ENCODE measurements at places on chromosomes 2 and 18. TPM values are rescaled to one million over a fixed set of nuclear protein-coding genes. Genes with fewer than 3 reads are reported as not detected.

GRCh38 chr2:68417926-68418325 lies 49.2 kb downstream of the FBXO48 start:
- H3K36me3 ChIP-seq = no peaks in the 10 kb centered on the region
- no peaks in the 10 kb centered on the region for H3K27me3 ChIP-seq
- H3K4me3 ChIP-seq = no peak overlapping the region
- no peak overlapping the region for H3K27ac ChIP-seq

DNA sequence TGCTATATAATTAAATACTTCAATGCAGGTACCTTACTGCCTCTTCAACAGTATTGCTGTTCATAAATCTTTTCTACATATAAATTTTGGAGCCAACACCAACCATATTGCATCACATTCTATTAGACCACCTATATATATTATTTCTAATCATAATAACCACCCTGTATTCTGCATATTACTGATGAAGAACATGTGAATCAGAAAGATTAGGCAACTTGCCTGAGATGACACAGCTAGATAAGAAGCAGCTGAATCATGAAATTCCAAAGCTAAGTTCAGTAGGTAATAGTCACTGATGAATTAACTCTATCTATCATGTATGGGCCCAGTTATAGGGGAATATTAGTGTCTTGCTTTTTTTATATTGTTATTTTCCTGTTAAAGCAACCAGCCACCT lies 161.8 kb downstream of the AGPS start:
- DNase-seq = no peak
- no peak overlapping the region for H3K4me3 ChIP-seq
- H3K27me3 ChIP-seq = no peaks in the 10 kb centered on the region

The LCT gene
- total RNA-seq = 0.29 TPM

The CAPG gene
- total RNA-seq = 19.3 TPM

GRCh38 chr18:43744960-43745745 lies 467.9 kb upstream of the SYT4 start:
- no peaks in the 10 kb centered on the region for H3K4me1 ChIP-seq
- no peak overlapping the region for H3K27ac ChIP-seq
- no peaks in the 10 kb centered on the region for H3K27me3 ChIP-seq
- no peak for DNase-seq
- no peaks in the 10 kb centered on the region for H3K36me3 ChIP-seq
- no peak overlapping the region for H3K4me3 ChIP-seq

DNA sequence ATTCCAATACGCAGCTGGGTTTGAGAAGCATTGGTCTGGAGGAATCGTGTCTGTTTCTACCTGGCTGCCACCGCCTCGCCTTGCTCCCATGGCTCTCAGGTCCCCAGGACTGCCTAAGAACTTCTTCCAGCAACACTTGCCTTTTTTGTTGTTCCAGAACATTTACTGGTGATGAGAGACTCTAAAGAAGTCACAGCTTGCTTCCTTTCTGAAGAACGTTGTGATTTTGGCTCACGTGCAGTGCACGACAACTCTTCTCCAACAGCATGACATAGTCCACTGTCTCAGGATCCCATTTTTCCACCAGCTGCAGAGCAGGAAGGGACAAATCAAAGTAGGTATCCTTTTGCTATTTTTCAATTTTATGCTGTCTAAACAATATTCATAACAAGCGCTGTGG lies 940.9 kb downstream of the SLC4A3 start:
- H3K4me1 ChIP-seq = no peaks in the 10 kb centered on the region
- H3K36me3 ChIP-seq = no peaks in the 10 kb centered on the region
- no peak overlapping the region for H3K4me3 ChIP-seq
- H3K27ac ChIP-seq = no peak overlapping the region
- DNase-seq = no peak
- H3K27me3 ChIP-seq = no peaks in the 10 kb centered on the region

The RHOB gene
- total RNA-seq = 14.2 TPM

- H3K27me3 ChIP-seq = peaks cover 3% of the 10 kb centered on the region
- H3K4me3 ChIP-seq = no peak overlapping the region
- no peaks in the 10 kb centered on the region for H3K36me3 ChIP-seq
- H3K27ac ChIP-seq = no peak overlapping the region
- DNase-seq = no peak
- no peaks in the 10 kb centered on the region for H3K4me1 ChIP-seq
Measured at GRCh38 chr2:152343426-152343825, 8.5 kb downstream of the FMNL2 start.

- H3K4me3 ChIP-seq = no peak overlapping the region
- no peaks in the 10 kb centered on the region for H3K4me1 ChIP-seq
- peaks cover 24% of the 10 kb centered on the region for H3K27me3 ChIP-seq
- no peak for DNase-seq
Measured at GRCh38 chr2:158202161-158202815, 100.6 kb downstream of the UPP2 start.

DNA sequence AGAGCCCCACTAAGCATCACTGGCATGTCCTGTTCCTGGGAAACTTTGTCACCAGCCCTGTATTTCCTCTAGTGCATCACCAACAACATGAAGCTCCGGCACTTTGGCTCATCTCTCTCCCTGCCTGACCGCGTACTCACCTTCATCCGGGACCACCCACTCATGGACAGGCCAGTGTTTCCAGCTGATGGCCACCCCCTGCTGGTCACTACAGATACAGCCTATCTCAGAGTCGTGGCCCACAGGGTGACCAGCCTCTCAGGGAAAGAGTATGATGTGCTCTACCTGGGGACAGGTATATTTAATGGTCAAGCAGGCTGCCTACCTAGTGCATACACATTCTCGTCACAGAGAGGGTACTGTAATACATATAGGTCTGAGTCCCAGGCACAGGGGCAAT lies 21.0 kb downstream of the SEMA4F start:
- no peaks in the 10 kb centered on the region for H3K4me1 ChIP-seq
- no peak overlapping the region for H3K4me3 ChIP-seq
- no peak overlapping the region for H3K27ac ChIP-seq
- H3K36me3 ChIP-seq = no peaks in the 10 kb centered on the region
- DNase-seq = no peak
- no peaks in the 10 kb centered on the region for H3K27me3 ChIP-seq

The RAX gene
- not detected for total RNA-seq

- DNase-seq = no peak
- no peak overlapping the region for H3K27ac ChIP-seq
- peaks cover 3% of the 10 kb centered on the region for H3K4me1 ChIP-seq
- H3K27me3 ChIP-seq = no peaks in the 10 kb centered on the region
- no peak overlapping the region for H3K4me3 ChIP-seq
Measured at GRCh38 chr2:215901796-215902195, 111.6 kb downstream of the MREG start.

The CBLN2 gene
- total RNA-seq = not detected

The SERPINB2 gene
- not detected for total RNA-seq

DNA sequence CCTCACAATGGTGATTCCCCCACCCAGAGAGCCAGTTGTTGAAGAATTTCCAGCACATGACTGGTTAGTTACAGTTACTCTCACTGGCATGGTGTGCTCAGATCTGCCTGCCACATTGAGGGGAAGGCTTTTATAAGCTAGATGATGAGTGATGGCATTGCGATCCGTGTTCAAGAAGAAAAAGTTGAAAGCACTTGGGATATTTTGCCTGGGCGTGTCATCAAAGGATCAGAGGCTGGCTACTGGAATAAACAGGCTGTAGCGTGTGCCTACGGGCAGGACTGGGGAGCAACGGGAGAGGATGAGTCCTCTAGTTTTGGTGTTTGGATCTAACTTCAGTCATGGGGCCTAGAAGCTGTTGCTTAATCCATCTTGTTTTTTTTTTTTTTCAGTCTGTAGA lies 175.0 kb downstream of the SETBP1 start:
- H3K36me3 ChIP-seq = no peaks in the 10 kb centered on the region
- DNase-seq = no peak
- H3K4me1 ChIP-seq = peaks cover 7% of the 10 kb centered on the region
- H3K27me3 ChIP-seq = peaks cover 7% of the 10 kb centered on the region
- no peak overlapping the region for H3K27ac ChIP-seq

The PLGLB2 gene
- total RNA-seq = 0.32 TPM

- no peak overlapping the region for H3K27ac ChIP-seq
- no peak for DNase-seq
- no peaks in the 10 kb centered on the region for H3K27me3 ChIP-seq
- no peaks in the 10 kb centered on the region for H3K4me1 ChIP-seq
Measured at GRCh38 chr18:6606411-6607085, 123.0 kb upstream of the ARHGAP28 start.

DNA sequence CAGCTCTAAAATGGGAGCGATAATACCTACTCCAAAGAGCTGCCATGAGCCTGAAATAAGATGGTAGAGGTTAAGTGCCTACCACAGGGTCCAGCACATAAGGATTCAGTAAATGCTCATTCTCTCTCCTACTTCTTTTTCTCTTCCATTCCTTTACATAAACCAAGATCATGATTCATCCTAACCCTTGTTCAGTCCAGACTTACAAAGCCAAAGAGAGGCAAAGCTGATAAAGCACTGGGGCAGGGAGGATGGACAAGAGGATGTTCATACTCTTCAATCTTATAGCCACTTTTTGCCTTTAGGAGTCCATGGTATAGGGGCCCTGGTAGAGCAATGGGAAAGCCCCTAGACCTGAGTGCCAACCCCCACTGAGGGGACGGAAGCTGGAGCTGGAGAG lies 75.6 kb upstream of the PKDCC start:
- no peak overlapping the region for H3K27ac ChIP-seq
- no peak overlapping the region for H3K4me3 ChIP-seq
- H3K4me1 ChIP-seq = no peaks in the 10 kb centered on the region

DNA sequence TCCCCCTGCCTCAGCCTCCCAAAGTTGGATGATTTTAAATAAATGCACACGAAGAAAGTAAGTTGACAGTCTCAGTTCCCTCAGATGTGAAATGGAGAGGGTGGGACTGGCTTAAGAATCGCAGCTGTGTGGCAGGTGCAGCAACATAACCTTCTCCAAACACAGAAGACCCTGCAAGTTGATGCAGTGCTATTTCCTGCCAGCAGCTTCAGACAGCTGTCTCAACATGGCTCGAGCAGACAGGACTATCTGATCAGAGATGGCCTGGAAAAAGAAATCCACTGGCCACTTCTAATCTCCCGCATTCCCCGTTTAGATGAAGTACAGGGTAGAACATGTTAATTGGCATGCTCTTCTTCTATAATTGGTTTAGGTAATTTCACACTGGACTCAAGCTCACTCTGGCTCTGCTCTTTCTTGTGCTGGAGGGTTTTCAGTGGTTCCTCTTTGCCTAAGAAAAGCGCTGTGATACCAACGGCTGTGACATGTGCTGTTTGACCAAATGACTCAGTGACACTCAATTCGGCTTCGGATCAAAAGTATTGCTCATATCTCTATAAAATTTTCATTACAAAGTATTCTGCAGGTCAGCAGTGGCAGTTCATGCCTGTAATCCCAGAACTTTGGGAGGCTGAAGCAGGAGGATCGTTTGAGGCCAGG lies 40.2 kb downstream of the MYOM1 start:
- H3K27me3 ChIP-seq = no peaks in the 10 kb centered on the region
- H3K4me1 ChIP-seq = peaks cover 2% of the 10 kb centered on the region
- no peaks in the 10 kb centered on the region for H3K36me3 ChIP-seq
- H3K27ac ChIP-seq = no peak overlapping the region
- no peak for DNase-seq

- H3K27me3 ChIP-seq = no peaks in the 10 kb centered on the region
- H3K4me3 ChIP-seq = no peak overlapping the region
- H3K36me3 ChIP-seq = peaks cover 37% of the 10 kb centered on the region
- H3K27ac ChIP-seq = no peak overlapping the region
- no peak for DNase-seq
Measured at GRCh38 chr2:15278296-15278695, 282.8 kb downstream of the NBAS start.

The FRZB gene
- not detected for total RNA-seq

- peaks cover 22% of the 10 kb centered on the region for H3K36me3 ChIP-seq
- DNase-seq = no peak
- H3K4me1 ChIP-seq = peaks cover 15% of the 10 kb centered on the region
- no peaks in the 10 kb centered on the region for H3K27me3 ChIP-seq
- no peak overlapping the region for H3K27ac ChIP-seq
Measured at GRCh38 chr2:219609149-219609750, 11.6 kb downstream of the STK11IP start.

The MAP4K4 gene
- total RNA-seq = 26.3 TPM

GRCh38 chr18:25240420-25240770 lies 111.6 kb downstream of the ZNF521 start:
- H3K4me3 ChIP-seq = no peak overlapping the region
- H3K27ac ChIP-seq = no peak overlapping the region
- no peaks in the 10 kb centered on the region for H3K36me3 ChIP-seq
- no peaks in the 10 kb centered on the region for H3K27me3 ChIP-seq
- no peak for DNase-seq

GRCh38 chr2:191577605-191578004 lies 100.3 kb upstream of the NABP1 start:
- H3K27me3 ChIP-seq = peaks cover 1% of the 10 kb centered on the region
- H3K36me3 ChIP-seq = no peaks in the 10 kb centered on the region
- H3K4me3 ChIP-seq = no peak overlapping the region
- H3K27ac ChIP-seq = no peak overlapping the region
- no peak for DNase-seq
- peaks cover 17% of the 10 kb centered on the region for H3K4me1 ChIP-seq

- H3K4me3 ChIP-seq = no peak overlapping the region
- H3K36me3 ChIP-seq = no peaks in the 10 kb centered on the region
- DNase-seq = no peak
- no peaks in the 10 kb centered on the region for H3K4me1 ChIP-seq
- H3K27me3 ChIP-seq = peaks cover 5% of the 10 kb centered on the region
- no peak overlapping the region for H3K27ac ChIP-seq
Measured at GRCh38 chr18:36389811-36390581, 92.5 kb downstream of the FHOD3 start.

- no peak overlapping the region for H3K4me3 ChIP-seq
- H3K27me3 ChIP-seq = no peaks in the 10 kb centered on the region
- DNase-seq = no peak
- H3K36me3 ChIP-seq = peaks cover 46% of the 10 kb centered on the region
- H3K4me1 ChIP-seq = no peaks in the 10 kb centered on the region
Measured at GRCh38 chr2:183195397-183195796, 71.2 kb downstream of the NUP35 start.

The METAP1D gene
- 8.8 TPM for total RNA-seq

DNA sequence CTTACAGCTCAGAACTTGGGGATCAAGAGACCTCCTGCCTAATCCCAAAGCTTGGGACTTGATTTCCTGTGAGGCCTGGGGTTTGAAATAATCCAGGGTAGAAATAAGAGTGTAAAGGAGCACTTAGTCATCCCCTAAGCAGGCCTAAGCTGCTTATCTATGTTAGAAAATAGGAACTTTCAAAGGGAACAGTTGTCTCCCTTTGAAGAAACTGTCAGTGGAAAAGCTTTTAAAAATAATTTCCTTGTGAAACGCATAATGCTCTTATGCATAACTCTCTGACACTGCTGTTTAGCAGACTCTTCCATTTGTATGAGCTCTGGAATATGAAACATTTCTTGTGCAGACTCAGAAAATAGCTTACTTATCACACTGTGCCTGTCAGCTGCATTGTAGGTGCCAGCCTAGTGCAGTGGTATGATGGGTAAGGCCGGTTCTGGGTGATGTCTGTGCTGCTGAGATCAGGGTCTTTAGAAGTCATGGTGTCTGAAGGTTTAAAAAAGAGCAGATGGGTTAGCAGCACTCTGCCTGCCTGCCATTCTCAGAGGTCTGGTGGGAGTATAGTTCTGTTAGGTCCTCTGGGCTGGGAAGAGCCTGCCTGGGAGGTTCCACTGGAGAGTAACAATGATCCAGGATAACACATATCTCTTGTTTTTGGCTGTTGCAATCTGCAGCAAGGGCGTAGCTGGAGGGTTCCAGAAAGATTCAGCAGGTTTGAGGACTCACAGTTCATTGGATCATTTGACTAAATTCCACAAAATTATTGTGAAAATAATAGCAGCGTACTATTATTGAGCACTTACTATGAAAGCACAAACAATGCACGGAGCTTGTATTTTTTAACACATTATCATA lies 283.2 kb upstream of the MEX3C start:
- H3K4me3 ChIP-seq = no peak overlapping the region
- H3K27me3 ChIP-seq = peaks cover 2% of the 10 kb centered on the region
- H3K36me3 ChIP-seq = no peaks in the 10 kb centered on the region
- DNase-seq = no peak
- H3K27ac ChIP-seq = no peak overlapping the region
- H3K4me1 ChIP-seq = no peaks in the 10 kb centered on the region

Measured in activated CD8-positive, alpha-beta T cell treated with anti-CD3 and anti-CD28 coated beads for 36 hours (primary cell).